Stimulated activated CD4-positive, alpha-beta T cell treated with anti-CD3 and anti-CD28 coated beads, Interleukin-2, amount 100 ng/mL, for 4 hours (primary cell): ENCODE measurements at places on chromosomes 1 and 21.

GRCh38 chr1:107262467-107263286 is 121.8 kb downstream of the NTNG1 start:
- DNase-seq = no peak

GRCh38 chr1:58964428-58964827 is 180.6 kb upstream of the JUN start:
- no peak for DNase-seq

DNA sequence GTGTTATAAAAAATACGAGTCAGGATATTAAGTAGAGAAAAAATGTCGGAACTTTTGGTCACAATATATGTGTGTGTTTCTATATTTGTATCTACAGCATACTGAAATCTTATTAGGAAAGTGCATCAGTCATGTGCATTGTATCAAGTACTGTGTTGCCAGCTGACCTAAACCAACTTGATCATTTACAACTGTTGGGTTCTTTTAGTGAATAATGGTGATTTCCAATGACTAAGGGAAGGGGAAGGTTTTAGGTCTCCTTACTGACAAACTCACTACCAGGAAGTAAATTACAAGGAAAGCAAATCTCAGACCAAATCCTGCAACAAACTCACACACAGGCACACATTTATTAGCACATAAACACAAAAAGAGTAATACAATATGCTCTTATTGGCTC is 142.7 kb downstream of the TSEN15 start:
- DNase-seq = no peak

DNA sequence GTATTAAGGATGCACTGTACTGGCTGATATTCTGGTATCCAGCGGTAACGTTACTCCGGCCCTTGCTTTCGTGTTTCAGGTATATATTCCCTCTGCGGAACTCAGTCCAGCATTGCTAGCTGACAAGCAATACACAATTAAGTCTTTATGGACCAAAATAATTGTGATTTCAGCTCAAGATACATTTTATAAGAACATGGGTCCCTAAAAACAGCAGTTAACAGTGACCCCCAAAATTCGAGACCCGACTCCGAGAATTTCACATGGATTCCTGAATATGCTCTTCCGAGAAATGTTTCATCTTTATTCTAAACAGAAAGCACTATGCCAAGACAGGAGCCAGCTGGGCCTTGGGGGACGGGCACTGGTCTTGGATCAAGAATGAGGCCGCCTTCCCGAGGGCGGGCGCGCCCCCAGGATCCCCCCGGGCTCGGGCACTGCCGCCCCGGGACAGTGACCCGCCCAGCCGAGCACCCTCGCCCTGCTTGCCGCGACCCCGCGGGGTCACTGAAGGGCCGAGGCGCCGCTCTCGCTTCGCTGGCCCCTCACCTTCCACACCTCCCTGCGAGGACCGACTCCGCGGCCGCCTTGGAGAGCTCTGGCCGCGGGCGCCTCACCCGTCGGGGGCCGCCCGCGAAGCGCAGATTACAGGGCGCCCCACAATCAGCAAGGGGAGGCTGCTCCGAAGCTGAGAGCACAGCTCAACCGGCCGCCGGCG is 610 bp downstream of the SCYL3 start:
- DNase-seq = peak; percentile 19

DNA sequence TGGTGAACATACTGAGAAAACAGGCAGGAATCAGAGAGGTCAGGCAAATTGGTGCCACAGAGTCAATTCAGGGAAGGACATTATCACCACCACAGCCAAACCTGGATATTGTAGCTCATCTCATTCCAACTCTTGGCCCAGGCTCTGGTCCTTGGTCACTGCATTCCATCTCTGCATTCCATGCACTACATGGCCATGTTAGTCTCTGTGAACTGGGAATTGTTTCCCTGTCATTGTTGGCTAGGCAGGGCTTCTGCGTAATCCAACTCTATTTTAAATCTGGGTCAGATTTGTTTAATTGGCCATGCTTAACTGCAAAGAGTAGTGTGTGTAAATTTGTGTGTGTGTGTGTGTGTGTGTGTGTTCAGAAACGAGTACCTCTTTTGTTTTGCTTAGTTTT is 837.6 kb upstream of the ADAMTS5 start:
- DNase-seq = no peak

- no peak for DNase-seq
Observed at GRCh38 chr21:28167366-28167765, 825.3 kb downstream of the LTN1 start.

DNA sequence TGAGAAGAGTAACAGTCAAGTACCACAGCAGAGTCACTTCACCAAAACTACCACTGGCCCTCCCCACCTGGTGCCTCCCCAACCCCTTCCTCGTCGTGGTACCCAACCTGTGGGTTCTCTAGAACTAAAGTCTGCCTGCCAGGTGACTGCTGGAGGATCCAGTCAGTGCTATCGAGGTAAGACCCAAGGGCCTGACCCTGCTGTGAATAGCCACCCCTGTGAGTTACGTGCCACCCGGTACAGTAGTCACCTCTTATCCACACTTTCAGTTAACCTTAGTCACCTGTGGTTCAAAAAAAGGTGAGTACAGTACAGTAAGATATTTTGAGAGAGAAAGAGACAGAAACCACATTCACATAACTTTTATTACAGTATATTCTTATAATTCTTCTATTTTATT is 16.5 kb downstream of the TTF2 start:
- DNase-seq = no peak

DNA sequence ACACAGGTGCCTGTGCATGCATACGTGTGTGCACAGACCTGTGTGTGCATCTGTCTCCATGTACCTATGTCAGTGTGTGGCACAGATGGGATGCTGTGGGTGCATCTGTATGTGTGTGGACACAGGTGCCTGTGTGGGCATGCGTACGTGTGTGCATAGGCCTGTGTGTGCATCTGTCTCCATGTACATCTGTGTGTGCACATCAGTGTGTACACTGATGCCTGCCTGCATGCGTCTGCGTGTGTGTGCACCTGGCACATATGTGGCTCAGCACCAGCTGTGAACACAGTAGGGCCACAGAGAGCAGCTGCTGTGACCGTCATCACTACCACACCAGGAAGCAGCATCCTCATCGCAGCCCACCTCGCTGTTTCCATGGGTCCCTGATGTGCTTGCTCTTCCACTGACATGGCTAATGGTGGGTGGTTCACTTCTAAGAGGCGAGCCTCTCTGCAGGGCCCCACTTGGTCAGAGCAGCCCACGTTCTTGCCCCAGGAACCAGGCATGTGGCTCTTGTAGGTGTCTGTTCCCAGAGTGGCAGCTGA is 9.6 kb upstream of the SPATC1L start:
- no peak for DNase-seq

DNA sequence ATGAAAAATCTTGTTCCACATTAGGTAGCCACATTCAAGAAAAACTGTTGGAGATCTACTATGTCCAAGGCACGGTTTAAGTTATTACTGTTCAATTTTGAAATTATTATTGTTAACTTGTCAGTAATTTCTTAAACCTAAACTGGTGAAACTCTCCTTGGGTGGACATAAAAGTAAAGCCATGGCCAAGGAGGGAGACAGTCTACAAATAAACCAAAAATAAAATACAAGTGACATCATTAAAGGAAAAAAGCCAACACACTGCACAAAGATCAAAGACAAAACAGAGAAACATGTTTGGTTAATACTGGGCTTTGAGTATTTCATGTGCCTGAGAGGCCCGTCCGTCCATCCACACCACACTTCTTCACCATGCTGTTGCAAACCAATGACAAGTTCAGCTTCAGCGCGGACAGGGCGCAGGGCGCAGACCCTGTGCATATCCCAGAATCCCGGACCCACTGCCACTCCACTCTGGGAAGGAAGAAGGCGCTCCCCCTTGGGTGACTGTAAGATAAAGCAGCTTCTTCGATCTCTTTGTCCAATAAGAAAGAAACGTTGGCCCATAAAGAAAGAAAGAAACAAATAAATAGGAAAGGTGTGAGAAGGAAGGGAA is 918 bp upstream of the RASAL2 start:
- no peak for DNase-seq

DNA sequence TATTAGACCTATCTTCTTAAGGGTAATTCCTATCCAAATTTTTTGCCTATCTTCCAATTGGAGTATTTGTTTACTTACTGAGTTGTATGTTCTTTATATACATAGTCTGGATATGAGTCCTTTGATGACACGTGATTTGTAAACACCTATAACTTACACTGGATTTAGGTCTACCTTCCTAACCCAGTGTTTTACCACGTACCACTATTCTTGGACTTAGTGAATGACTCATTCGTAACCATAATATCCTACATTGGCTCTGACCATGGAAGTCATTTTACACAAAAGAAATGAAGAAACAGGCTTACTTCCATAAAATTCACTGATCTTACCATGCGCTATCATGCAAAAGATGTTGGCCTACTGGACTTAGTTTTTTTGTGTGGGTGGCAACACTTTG is 23.9 kb upstream of the ZZZ3 start:
- DNase-seq = no peak

DNA sequence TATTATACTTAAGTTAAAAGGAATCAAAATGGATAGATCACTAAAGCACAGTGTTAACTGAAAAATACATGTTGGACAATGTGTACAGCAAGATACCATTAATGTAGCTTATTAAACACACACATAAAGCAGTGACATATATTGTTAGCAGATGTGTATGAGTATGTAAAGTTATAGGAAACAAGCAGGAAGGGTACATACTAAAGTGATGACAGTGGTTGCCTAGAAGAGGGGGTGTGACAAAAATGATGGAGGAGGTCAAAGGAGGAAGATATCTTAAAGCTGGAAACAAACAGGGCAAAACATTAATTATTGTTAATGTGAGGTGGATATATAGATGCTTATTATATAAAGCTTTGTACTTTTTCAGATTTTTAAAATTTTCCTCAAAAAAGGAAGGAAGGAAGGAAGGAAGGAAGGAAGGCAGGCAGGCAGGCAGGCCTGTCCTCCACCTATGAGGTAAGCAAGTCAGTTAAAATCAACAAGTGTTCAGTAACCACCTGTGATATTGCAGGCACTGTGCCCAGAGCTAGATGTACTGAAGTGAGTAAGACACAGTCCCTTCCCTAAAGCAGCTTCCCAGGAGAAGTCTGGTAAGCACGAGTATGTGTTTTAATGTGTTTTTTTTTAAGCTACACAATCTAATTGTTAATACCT is 252.9 kb upstream of the NR5A2 start:
- DNase-seq = no peak

GRCh38 chr1:160146107-160146506 is 5.3 kb upstream of the ATP1A4 start:
- no peak for DNase-seq

DNA sequence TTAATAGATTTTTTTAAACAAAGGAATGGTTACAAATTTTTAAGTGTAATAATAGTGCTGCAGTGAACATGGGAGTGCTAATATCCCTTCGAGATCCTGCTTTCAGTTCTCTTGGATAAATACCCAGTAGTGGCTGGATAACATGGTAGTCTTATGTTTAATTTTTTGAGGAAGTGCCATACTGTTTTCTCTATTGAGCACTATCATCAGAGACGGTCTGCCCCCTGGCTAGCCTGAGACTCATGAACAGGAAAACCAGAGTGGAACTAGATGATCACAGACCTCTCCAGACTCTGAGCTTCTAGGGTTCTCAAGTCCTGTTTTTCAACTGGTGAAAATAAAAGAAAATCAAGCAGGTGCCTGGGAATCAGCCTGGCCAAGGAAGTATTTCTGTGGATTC is 97.3 kb upstream of the MARK1 start:
- no peak for DNase-seq

DNA sequence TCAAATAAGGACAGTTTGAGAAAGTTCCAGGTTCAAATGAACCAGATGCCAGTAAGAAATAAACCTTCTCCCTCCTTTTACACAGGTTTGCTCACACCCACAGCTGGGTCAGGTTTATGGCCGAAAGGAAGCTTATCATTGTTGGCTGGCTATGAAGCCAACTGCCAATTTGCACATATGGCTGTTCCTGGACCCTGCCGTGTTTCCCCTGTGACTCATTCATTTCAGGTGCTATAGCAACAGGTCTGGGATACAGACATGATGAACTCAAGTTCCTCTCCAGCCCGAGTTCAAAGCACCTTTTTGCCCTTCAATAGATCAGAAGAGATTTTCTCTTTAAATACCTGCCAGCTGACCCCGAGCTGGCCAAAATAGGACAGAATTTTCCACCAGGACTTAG is 134.4 kb upstream of the SMYD2 start:
- no peak for DNase-seq

GRCh38 chr1:75785320-75785982 is 605 bp upstream of the RABGGTB start:
- no peak for DNase-seq

DNA sequence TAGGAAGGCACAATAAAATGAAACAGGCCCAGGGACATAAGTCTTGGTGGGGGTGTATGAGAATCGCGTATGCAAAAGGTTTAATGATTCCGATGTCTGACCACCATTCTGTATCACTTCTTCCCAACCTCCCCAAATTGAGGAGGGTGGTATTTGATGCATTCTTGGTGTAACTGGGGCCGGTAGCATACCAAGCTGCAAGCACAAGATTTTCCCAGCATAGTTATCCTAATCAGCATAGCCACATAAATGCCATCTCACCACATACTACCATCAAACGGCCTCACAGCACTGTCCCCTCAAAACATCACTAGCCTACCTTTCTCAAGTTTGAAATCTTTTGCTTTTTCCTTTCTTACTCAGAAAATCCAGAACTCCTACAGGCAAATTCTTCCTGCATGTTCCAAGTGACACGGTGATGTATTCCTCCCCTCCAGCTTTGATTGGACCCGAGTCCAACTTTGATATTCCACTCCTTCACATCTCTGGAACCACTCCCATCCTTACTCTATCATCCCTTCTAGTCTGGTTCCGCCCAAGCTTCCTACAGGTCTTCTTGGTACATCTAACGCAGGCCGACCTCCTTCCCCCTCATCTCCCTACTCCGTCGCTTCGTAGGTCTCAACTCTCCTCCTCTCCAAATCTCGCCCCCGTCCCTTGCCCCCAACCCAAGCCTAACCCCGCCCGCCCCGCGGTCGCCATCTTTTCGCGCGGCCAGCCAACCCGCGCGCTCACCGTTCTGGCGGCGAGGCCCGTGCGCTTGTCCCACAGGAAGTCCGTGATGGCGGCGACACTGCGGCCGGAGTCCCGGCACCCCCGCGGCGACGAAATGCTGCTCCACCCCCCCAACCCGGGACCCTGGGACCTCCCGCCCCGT is 600 bp downstream of the CLK2 start:
- DNase-seq = no peak

GRCh38 chr21:38243732-38244406 is 12.9 kb upstream of the KCNJ15 start:
- no peak for DNase-seq

DNA sequence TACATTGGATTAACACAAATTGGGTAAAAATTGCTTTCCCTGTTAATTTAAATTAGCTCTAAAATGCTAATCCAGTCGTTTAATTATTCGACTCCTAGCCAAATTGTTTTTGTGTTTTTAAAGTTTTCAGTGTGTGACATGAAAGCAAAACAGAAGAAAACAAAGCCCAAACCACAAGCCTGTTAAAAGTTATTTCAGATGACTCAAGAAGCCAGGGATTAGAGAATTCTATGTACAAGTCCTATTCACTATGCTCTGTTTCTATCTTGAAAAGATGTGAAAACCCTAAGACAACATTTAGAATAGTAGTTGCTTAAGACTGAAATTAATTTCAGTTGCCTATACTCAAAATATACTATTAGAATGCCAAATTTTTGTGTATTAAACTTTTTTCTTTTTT is 294.8 kb upstream of the ADAMTS5 start:
- DNase-seq = no peak
